NCI-H1436 (cell line): ENCODE measurements at places on chromosomes 1 and 21.

DNA sequence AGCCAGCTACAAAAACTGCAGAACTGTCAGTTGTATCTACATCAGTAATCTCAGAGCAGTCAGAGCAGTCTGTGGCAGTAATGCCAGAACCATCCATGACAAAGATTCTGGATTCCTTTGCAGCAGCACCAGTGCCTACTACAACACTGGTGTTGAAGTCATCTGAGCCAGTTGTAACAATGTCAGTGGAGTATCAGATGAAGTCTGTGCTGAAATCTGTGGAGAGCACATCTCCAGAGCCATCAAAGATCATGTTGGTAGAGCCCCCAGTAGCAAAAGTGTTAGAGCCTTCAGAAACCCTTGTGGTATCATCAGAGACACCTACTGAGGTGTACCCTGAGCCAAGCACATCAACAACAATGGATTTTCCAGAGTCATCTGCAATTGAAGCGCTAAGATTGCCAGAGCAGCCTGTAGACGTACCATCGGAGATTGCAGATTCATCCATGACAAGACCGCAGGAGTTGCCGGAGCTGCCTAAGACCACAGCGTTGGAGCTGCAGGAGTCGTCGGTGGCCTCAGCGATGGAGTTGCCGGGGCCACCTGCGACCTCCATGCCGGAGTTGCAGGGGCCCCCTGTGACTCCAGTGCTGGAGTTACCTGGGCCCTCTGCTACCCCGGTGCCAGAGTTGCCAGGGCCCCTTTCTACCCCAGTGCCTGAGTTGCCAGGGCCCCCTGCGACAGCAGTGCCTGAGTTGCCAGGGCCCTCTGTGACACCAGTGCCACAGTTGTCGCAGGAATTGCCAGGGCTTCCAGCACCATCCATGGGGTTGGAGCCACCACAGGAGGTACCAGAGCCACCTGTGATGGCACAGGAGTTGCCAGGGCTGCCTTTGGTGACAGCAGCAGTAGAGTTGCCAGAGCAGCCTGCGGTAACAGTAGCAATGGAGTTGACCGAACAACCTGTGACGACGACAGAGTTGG lies 7.3 kb downstream of the SON start:
- DNase-seq = no peak

GRCh38 chr21:37251294-37251634 lies 15.9 kb downstream of the VPS26C start:
- DNase-seq = no peak

DNA sequence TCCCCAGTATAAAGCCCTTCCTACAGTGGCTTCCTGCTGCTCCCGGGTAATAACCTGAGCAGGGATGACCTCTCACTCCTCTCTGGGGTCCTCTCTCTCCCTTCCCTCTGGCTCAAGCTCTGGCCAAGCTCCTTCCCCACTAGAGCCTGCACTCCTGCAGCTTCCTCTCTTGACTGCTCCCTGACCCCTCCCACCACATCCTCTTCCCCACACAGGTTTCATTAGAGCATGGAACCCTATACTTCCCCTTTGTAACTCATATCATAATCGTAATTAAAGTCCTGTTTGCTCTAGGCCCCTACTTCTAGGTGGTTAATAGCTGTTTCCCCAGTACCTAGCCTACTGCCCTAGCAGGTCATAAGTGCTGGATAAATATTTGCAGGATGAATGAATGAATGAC lies 146.2 kb downstream of the C1orf21 start:
- no peak for DNase-seq

GRCh38 chr1:207831517-207832327 lies 79.2 kb downstream of the CD34 start:
- DNase-seq = no peak

DNA sequence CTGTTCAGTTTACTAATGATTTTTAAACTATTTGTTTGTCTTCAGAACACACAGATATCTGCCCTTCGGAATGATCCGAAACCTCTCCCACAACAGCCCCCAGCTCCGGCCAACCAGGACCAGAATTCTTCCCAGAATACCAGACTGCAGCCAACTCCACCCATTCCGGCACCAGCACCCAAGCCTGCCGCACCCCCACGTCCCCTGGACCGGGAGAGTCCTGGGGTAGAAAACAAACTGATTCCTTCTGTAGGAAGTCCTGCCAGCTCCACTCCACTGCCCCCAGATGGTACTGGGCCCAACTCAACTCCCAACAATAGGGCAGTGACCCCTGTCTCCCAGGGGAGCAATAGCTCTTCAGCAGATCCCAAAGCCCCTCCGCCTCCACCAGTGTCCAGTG lies 51.6 kb downstream of the ACP6 start:
- no peak for DNase-seq

DNA sequence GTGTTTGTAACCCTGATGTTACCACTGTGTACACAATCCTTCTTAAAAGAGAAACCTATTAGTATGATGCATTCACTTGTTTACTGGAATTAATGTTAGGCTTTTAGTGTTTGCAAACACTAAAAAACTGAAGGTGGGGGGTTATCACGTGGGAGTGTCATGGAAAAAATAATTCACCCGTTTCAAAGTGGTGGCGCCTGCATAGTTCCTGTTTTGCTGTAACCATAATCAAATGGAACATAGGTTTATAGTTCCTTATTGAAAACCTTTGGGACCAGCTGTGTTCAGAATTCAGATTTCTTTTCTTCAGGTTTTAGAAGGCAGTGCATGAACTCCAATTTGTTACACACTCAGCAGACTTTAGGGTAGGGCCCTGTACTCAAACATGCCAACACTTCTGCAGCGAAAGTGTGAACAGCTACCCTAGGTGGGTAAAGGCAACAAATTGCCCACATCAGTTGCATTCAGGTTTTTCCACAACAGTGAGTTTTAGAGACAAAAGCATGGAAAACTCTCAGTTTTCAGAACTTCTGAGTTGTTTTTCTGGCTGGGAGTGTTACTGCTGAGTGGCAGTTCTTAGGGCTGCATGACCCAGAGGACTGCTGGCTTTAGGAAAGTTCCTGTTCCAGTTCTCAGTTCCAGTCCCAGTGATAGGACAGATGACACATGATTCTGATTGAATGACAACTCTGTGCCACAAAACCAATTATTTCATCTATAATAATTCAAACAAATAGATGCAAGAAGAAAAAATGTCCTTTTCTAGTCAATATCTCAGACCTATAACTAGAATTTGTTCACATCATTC lies 29.1 kb upstream of the IVNS1ABP start:
- no peak for DNase-seq

- DNase-seq = no peak
Observed at GRCh38 chr1:175788586-175789252, 45.3 kb upstream of the TNR start.

GRCh38 chr1:107935396-107936064 lies 29.4 kb downstream of the VAV3 start:
- no peak for DNase-seq

- peak; percentile 56 for DNase-seq
Observed at GRCh38 chr1:27349784-27350662, 8.2 kb downstream of the SYTL1 start.

DNA sequence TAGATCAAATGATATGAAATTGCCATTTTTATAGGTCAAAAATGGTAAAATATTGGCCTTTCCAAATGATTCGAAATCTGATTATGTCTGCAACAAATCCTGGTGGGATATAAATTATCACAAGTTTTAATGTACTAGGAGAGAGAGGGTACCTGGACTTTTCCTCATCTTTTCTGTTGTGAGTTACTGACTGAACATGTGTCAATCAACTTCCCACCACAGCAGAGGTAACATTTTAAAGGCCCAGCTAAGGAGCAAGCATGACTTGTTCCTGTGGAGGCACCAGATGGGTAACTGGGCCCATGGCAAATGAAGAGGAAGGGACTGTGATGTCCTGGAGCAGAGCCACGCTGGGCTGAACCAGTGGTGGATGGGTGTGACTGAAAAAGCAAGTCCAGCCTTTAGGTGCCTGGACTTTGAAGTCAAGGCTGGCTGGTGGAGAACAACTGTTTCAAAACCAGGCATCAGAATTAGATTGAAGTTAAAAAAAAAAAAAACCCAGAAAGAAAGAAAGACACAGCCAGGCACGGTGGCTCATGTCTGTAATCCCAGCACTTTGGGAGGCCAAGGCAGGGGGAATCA lies 6.6 kb downstream of the MR1 start:
- DNase-seq = no peak

DNA sequence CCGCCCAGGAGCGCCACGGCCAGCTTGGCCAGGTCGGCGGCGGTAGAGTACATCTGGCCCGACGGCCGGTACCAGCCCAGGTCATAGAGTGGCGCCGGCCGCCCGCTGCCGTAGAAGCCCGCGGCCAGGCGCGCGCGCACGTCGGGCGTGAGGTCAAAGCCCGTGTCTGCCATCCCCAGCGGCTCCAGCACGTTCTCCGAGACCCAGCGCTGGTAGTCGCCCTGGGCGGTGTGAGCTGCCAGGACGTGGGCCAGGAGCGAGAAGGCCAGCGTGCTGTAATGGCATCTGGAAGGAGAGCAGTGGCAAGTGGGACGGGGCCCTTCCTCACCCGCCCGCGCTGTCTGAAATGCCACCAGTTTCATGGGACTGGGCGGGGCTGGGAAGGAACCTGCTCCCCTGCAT lies 18.9 kb downstream of the LACTBL1 start:
- DNase-seq = no peak

- no peak for DNase-seq
Observed at GRCh38 chr21:38144193-38144592, 112.6 kb upstream of the KCNJ15 start.

GRCh38 chr1:1777583-1777899 lies 729 bp downstream of the NADK start:
- no peak for DNase-seq

DNA sequence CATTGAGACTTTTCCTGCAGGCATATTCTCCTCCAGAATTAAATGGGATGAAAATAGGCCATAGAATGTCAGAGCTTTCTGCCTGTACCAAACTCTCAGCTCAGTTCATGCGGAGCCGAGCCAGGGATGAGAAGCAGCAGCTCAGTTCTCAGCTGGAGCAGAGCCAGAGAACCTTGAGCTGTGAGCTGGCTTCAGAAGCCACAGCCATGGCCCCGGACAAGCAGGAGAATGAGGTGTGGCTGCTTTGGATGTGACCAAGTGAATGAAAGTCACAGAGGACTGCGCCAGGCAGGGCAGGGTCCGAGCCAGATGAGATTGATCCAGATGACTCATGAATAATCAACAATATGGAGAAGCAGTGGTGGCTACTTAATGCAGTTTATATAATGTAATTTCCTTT lies 633.8 kb downstream of the NCAM2 start:
- no peak for DNase-seq
